ENCODE measurements at places on chromosomes 5 and 9.

DNA sequence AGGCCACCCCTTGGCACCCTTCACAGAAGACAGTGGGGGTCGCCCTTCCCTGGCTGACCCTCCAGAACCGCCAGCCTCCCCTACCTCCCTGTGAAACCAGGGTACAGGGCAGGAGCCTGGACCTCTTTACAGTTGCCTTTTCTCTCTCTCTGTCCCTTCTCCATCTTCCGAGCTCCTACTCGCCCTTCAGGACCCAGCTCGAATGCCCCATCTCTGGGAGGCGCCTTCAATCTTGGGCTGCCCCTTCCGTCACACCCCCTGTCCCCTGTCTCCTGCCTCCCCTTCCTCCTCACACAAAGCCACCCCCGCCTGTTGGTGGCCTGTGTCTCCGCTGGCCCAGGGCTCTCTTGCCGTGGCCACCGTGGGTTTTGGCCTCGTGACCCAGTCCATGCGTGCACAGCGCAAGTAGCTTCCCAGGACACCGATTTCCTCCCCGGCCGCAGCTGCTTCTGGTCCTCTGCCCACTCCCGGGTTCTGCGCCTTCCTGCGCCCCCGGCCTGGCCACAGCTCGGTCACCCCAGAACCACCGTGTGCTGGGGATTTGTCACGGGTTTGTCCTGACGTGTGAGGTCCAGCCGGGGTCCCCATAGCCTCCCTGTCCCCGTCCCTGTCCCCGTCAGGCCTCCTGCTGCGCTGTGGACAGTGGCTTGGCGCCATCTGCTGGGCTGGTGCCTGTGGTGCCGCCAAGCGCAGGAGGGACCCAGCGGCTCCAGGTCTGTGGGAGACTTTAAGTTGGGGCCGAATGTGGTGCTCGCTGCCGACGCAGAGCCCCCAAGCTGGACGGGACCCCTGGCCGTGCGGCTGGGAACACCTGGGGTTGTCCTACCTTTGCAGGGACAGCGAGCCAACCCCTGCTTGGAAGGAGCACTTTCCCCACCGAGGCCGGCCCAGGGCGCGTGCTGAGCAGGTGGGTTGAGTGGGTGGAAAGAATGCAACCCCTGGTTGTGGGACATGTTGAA, 4.0 kb upstream of the TMEM250 start:
- DNase-seq, result peak; percentile 39

DNA sequence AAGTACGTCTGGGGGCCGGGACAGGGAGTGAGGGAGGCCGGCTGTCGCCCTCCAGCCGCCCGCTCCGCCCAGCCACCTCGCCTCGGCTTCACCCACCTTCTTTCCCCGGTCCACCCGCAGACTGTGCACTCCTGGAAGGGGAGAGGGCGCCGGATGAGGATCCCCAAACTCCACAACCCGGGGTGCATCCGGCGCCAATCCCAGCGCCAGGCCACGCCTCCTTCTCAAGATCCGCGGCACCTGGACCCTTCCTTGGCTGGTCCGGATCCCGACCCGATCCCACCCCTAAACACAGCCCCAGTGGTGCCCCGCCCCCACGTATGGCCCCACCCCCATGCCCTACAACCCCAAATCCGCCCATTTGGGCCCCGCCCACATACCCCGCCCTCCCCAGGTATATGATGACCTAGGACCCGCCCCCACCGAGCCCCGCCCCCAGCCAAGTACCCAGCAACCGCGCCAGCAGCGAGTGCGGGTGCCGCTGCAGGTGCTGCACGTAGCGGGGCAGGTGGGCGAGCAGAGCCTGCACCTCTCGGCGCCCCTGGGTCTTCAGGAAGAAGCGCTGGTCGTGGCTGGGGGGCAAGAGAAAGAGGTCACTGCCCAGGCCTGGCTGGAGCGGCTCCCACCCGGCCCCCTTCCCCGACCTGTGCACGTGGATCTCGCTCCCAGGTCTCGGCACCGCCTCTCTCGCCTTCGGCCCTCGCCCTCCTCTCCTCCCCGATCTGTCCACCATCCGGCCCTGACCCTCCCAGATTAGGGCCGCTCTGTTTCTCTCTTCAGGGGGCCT, 3.2 kb downstream of the PIP5KL1 start:
- DNase-seq, result peak; percentile 82

- DNase-seq, result no peak
Observed at GRCh38 chr5:115944501-115944900, 17.8 kb upstream of the LVRN start.

DNA sequence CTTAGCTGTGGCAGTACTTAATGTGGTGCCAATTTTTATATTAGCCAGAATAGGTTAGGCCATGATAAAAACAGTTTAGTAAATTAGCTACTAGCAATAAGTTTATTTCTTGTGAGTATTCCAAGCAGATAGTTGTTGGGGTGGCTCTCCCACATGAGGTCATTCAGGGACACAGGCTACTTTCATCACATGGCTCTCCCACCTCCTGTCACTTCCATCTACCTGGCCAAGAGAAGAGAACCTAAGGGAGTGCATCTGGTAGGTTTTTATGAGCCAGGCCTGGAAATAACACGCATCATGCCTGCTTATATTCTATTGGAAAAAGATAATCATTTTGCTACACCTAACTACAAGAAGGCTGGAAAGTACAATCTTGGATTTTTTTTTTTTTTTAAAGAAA, 161.4 kb upstream of the CCNH start:
- no peak for DNase-seq

DNA sequence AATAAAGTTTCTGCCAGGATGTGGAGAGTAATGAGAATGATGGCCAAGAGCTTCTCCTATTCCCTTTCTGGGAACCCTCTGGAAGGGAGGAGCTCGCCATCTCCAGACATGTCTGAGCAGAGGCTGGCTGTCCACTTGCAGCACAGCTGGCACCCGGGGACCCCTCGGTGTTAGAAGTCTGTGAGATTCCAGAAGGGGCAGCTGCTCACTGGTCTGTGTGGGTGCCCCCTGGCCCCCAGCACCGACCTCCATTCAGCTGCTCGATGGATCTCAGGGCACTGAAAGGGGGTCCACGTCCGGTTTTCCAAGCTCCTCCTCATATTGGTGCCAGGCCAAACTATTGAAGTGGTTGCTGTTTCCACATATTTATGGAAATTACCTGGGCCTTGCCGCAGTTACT, 3.6 kb upstream of the FAM163B start:
- DNase-seq, result no peak

DNA sequence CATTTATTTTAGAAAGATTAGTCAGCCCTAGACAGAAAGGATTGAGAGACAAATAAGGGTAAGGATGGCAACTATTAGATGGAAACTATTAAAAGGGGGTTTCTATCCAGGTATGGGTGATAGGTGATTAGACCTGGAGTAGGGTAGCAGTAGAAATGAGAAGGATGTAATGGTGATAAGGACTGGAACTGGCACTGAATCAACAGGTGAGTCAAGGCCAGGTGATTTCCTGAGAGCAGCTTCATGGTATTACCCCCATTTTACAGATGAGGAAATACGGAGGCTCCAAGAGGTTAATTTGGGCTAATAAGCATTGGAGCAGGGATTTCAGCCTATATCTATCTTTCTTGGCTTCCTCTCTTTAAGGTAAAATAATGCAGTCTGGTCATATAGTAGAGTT, 55.7 kb downstream of the CAST start:
- DNase-seq, result no peak

DNA sequence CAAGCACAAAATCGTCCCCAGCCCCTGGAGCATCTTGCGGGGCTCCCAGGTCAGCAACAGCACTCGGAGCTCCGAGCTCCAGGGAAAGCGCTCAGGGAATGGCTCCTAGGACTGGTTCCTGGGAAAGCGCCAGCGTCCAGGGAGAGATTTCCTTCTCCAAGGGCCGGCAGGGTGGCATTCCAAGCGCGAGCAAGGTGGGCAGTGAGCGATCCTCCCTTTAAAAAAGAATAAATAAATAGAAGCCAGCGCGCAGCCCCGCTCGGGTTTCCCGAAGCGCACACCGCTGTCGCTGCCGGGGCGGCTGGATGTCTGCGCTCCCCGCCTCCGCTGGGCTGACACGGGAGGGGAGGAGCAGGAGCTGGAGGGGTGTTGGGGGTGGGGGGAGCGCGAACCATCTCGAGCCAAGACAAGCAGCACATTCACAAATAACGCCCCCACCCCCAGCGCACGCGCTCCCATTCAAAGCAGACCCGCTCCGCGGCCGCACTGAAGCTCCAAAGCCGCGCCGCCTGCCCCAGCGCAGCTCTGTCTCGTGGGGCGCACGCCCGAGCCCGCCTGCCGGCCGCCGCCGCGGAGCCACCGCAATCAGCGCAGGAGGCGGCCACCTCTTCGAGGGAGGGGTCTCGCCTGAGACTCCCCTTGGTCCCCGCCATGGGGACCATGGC, 327.4 kb downstream of the SH3GL2 start:
- DNase-seq, result no peak

GRCh38 chr9:117293206-117294114, 121.4 kb downstream of the ASTN2 start:
- no peak for DNase-seq

- DNase-seq, result no peak
Observed at GRCh38 chr5:104061707-104062106, 499.1 kb upstream of the NUDT12 start.

- no peak for DNase-seq
Observed at GRCh38 chr9:70761139-70761670, 346.7 kb upstream of the KLF9 start.

GRCh38 chr9:127580879-127581475, 31.1 kb upstream of the STXBP1 start:
- DNase-seq, result no peak

GRCh38 chr5:66518052-66518451, 78.1 kb upstream of the MAST4 start:
- no peak for DNase-seq

- no peak for DNase-seq
Observed at GRCh38 chr5:33690374-33691135, 201.2 kb downstream of the ADAMTS12 start.

DNA sequence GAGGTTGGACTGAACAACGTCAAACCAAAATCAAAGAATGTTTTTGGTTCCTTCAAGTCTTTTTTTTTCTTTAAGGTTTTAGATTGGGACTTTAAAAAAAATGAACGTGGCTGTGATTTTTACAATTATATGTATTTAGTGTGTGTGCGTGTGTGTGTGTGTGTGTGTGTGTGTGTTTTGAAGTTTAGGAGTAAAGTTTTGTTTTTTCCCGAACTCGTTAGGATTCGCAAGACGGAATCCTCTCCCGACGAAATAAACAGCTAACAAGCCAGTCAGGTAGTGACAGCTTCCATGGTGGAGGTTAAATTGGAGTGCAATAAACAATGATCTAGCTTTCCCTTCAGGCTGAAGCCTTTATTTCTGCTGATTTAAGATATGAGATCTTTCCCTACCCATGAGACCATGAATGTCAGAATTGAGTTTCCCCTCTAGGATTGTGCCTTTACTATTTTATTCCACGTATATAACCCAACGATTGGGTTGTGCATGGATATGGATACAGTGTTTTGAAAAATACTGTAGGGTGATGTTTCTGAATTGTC, 1.2 kb downstream of the KIAA1958 start:
- no peak for DNase-seq

- no peak for DNase-seq
Observed at GRCh38 chr5:140196115-140196814, 21.3 kb downstream of the CYSTM1 start.

DNA sequence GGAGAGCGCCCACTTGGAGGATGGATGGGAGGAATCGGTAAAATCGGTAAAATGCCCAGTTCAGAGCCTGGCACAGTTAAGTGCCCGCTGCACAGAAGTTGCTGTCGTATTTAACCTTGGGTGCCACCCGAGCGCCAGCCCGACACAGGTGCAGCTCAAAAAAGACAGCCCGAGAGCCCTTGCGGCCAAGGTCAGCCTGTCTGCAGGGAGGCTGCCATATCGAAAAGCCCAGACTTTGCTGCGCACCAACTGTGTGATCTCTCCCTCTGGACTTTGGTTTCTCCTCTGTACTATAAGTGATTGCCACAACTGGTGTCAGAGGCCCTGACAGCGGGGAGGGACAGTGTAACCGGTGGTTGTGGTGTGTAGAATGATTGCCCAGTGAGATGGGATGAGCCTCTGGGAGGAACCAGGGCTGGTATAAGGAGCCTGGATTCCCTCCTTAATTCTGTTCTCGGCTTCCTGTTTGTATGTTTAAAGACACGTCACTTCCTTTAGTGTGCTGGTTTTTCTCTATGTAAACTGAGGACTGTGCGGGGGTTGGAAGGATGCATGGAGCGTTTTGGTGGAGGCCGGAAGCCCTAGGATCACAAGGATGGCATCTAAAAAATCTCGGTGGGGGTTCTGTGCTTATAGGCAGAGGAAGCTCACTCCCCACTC, 792 bp downstream of the NTMT1 start:
- DNase-seq, result no peak
